ENCODE measurements at places on chromosomes 7 and 10.

DNA sequence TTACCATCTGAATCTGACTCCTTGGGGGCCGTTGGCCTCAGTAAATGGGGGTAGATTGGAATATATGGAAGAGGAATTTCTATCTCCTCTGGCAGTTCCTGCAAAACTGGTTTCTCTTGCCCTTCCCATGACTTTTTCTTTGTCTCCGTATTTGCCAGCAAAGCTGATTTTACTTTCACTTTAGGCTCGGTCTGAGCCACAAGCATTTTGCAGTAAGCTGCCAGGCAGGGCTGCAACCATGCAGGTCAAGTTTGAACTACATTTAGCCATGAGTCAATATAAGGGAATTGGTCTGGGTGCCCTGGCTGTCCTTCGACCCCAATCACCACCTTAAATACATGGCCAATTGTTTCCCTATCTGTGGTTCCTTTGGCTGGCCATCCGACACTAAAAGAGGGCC lies 104.3 kb downstream of the TRIM24 start:
- no peak for DNase-seq

DNA sequence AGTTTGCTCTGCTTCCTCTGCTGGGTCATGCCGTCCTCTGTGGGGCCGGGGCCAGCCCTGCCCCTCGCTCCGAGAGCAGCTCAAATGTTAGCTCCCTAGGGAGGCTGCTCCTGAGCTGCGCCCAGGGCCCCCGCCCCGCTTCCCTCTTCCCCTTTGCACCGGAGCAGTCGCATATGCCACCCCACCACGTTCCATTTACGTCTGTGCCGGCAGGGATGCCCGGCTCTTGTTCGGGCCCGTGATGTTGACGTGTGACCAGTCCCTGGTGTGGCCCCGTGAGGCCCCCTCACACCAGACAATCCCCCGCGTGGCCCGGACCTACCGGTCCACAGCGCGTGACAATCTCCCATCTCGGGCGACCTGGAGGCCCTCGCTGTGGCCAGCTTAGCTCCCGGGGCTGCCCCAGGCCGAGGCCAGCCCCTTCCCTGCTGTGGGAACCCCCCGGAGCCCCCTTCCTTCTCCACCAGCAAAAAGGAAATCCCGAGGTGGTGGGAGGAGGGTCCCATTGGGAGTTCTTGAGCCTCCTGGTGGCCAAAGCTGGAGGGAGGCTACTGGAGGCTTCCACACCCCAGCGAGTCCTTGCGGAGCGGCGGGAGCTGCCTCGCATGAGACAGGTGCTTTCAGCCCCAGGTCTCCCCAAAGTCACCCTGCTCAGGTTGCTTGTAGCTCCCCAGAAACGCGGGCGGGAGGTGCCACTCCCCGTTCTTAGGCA lies 15.2 kb downstream of the FAM20C start:
- no peak for DNase-seq

DNA sequence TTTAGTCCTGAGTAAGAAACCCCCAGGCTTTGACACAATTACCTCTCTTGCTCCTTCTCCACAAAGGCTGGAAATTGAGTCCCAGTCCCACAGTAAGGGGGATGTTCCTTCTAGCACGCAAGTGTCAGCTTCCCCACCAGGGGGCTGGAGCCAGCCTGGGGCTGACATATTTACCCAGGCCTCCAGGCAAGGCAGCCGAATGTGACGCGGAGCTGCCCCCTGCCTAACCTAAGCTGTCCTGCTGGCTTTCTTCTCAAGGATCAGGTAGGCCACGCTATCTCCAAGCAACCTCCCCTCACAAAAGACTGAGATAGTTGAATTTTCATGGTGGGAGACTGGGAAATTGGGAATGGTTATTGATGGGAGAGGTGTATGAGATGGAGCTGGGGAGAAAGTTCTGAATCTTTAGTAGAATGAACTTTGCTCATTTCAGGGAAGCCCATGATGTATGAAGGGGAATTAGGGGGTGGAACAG lies 19.2 kb upstream of the BMPER start:
- no peak for DNase-seq

- peak; percentile 7 for DNase-seq
Observed at GRCh38 chr10:127034034-127034633, 128.9 kb downstream of the DOCK1 start.

- peak; percentile 66 for DNase-seq
Observed at GRCh38 chr7:101882595-101883564, 65.5 kb downstream of the CUX1 start.

GRCh38 chr7:43873300-43873699 lies 4.0 kb upstream of the MRPS24 start:
- peak; percentile 59 for DNase-seq

DNA sequence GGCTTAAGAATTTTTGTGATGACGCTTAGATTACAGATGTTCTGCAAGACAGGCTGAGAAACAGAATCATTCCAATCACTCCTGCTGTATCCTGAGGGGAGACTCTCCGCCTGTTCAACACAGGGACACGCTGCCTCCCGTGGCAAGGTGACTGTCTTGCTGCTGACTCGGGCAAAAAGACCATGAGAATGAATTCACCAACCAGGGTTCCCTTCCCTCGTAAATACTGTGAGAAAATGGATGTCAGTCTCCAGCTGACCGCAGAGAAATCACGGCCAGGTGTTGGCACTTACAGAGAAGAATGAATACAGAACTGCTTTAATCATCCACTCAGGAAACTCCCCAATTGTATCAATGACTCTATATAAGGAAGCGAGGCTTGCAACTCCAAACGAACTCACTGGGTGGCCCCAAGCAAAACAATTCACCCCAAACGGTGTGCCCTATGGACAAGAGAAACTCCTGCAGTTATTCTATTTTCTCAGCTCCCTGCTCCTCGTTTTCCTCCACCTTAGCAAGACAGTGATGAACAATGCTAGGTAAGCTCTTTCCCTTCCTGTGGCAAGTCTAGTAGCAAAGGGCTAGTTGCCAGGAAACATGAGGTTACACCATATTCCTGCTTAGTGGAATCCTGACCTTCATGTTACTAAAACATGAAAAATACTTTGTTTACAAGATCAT lies 22.8 kb downstream of the GNA12 start:
- DNase-seq: no peak
